Esophagus muscularis mucosa (tissue), 4 donors: ENCODE measurements at places on chromosomes 12 and 14. TPM values are rescaled to one million over a fixed set of nuclear protein-coding genes. Genes with fewer than 3 reads are reported as not detected.

The CD9 gene
- 416 TPM for total RNA-seq

The TMEM233 gene
- total RNA-seq = 0.91 TPM

GRCh38 chr14:30218907-30219306 lies 291.3 kb upstream of the PRKD1 start:
- peaks cover 48% of the 10 kb centered on the region for H3K4me1 ChIP-seq
- DNase-seq = no peak
- no peaks in the 10 kb centered on the region for H3K27me3 ChIP-seq
- H3K27ac ChIP-seq = peak overlapping the region; percentile 79
- H3K36me3 ChIP-seq = no peaks in the 10 kb centered on the region

GRCh38 chr14:52125885-52126284 lies 57.0 kb upstream of the NID2 start:
- H3K27me3 ChIP-seq = no peaks in the 10 kb centered on the region
- no peaks in the 10 kb centered on the region for H3K36me3 ChIP-seq
- DNase-seq = no peak
- no peak overlapping the region for H3K4me3 ChIP-seq

DNA sequence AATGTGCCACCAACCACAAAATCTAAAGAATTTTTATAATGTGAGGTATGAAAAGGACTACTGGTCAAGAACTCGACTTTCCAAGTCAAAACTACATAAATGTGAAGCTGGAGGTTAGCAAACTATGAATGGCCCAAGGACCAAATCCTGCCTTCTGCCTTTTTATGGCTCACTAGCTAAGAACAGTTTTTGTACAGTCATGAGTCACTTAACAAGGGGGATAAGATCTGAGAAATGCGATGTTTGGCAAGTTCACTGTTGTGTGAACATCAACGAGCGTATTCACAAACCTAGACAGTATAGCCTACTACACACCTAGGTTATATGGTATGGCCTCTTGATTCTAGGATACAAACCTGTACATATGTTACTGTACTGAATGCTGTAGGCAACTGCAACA lies 28.2 kb downstream of the FERMT2 start:
- H3K36me3 ChIP-seq = peaks cover 3% of the 10 kb centered on the region
- no peak overlapping the region for H3K4me3 ChIP-seq
- no peaks in the 10 kb centered on the region for H3K27me3 ChIP-seq
- DNase-seq = no peak
